Stimulated activated CD4-positive, alpha-beta T cell treated with anti-CD3 and anti-CD28 coated beads, Interleukin-2, amount 100 ng/mL, for 48 hours (primary cell): ENCODE measurements at places on chromosomes 6 and 20.

- no peak for DNase-seq
These were observed 9.1 kb downstream of the CHRNA4 start for GRCh38 chr20:63351811-63352591.

DNA sequence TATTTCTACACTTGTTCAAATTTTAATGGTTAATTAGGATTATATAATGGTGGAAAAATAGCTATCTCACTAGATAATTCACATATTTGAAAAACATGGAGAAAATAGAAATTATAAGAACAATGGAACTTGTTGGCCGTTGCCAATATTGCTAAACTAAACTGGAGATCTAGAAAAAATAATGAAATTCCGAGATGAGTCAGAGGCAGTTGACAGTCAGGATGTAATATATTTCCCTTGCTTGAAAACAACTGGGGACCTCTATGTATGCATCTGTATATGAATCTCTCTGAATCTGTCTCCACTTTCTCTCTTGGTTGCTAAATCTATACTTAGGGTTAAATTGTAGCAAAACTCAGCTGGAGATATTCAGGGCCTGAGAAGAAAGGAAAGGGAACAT, 1108.2 kb upstream of the GJE1 start:
- DNase-seq: no peak

DNA sequence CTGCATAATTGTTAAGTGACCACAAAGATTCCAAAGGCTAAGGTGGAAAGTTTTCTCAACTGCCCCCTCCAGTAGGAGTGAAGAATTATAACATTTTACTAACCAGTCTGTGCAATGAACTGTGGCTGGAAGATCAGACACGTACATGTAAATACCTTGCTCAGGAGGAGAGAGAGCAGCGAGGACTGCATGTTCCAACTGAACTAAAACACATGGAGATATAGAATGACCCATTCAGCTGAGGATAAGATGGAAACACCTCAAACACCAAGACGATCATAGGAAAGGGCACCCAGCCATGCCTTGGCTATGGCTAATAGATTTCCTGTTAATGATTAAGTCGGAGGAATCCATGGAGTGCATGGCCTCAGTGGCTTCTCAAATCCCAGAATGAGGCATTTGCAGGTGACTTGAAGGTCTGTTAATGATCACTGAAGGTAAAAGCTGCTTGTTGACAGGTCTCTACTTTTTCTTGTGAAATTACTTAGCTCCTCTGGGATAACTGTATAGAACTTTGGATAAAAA, 875.6 kb downstream of the TFAP2A start:
- no peak for DNase-seq

- DNase-seq: no peak
These were observed 20.7 kb downstream of the TFEB start for GRCh38 chr6:41714556-41715273.

DNA sequence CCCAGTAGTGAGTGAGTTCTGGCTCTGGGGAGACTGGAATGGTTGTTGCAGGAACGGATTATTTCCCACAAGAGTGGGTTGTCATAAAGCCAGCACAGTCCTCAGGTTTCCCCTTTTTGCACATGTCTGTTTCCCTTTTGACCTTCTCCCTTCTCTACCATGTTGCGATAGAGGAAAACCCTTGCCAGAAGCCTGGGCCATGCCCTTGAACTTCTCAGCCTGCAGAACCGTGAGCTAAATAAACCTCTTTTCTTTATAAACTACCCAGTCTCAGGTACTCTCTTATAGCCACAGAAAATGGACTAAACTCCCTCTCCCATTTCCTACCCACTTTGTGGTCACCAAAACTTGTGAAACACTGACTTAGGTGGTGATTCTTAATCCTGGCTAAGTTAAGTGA, 7.2 kb upstream of the PPP1R16B start:
- DNase-seq: no peak

GRCh38 chr6:86203044-86203443, 560.4 kb upstream of the SYNCRIP start:
- no peak for DNase-seq

- DNase-seq: no peak
These were observed 673 bp downstream of the MARCKS start for GRCh38 chr6:113857556-113858479.

GRCh38 chr20:9388160-9388812, 126.1 kb upstream of the LAMP5 start:
- no peak for DNase-seq

DNA sequence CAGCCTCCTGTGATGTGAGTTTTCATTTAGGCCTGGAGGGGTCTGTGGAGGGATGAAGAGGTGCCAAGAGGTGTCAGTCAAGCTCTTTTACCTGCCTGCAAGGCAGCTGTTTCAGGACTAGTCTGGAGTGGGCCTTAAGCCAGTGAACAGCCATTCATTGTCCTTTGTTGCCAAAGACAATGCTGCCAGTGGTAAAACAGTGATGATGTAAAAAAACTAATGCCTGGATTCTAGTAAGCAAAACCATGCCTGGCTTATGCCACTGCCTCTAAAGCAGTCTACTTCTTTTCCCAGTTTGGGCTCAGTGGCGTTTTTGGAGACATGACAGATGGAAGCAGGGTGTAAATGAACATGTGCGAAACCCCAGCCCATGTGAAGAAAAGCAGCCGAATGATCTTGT, 93.5 kb upstream of the KCNK16 start:
- DNase-seq: no peak

GRCh38 chr6:10146715-10147451, 268.0 kb downstream of the TFAP2A start:
- DNase-seq: no peak

DNA sequence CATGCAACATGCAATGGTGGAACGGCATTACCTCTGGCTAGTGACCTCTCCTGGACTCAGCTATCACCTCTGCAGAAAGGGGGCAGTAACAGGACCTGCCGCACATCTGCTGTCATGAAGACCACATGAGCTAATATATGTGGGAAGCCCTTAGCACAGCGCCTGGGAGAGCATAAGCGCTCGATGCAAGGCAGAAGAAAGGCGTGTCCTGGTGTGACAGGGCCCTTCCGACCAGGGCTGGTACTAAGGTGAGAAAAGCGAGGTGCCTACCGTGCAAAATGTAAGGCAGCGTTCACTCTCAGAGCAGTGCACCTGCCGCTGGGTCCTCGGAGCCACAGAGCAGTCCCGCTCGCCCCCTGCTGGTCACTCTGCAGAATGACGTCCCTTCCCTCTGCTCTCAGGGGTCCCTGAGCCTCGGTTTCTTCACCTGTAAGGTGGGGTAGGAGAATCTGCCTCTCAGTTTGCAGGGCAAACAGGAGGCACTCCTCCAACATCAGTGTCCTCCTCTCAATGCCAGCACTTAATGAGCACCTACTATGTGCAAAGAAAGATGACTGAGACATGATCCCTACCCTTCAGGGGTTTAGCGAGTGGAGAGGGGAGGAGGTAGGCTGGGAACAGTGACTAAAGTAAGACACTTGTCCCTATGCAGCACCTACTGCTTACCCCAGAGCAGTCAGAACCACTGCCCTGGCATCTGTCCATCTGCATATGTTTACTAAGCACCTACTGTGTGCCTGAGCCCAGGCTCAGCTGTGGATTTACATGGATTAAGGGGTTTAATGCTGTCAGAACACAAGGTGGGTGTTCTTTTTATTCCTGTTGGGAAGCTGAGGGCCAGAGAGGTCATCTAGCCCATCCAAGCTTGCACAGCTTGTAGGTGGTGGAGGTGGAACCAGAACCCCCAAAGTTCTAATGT, 41.1 kb upstream of the PTGIS start:
- peak; percentile 80 for DNase-seq

GRCh38 chr6:134443009-134443408, 125.1 kb upstream of the SGK1 start:
- no peak for DNase-seq

DNA sequence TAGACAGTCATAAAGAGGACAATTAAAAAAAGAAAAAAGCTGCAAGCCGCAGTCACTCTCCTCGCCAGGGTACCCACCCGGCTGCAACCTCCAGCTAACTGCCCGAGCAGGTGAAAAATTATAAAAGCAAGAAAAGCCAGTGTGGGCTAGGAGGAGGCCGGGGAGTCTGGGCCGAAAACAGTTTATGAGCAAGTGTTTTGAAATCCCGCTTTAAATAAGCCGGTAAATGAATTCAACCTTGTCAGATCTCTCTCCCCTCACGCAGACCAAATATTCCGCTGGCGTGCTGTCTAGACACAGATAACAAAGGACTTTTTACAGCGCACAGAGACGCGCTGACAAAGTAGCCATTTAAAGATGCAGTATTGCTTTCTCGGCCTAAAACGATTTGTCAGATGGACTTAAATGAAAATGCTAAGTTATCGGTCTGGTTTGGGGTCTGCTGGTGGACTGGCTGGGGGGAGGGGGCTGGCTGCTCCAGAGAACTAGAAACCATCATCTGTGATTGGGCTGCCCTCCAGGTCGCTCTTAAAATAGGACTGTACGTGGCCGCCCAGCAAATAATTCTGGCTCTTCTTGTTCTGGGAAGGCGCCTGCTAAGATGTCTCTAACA, 24.6 kb downstream of the PMEPA1 start:
- DNase-seq: no peak

DNA sequence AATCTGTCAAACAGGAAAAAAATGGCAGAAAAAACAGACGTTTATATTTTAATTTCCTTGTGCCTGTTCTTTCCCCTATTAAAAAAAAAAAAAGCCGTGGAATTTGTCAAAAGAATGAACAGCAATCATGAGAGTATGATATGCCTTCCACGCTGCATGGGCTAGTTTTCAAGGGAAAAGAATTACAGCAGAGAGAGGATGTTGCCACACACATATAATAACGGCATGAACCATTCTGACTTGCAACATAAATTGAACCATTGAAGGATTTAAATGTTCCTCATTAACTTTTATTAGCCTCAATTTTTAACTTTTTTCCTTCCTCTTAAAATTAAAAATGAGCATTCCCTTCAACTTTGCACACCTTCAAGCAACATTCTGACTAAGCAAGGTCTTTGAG, 301.8 kb downstream of the FOXC1 start:
- DNase-seq: no peak

DNA sequence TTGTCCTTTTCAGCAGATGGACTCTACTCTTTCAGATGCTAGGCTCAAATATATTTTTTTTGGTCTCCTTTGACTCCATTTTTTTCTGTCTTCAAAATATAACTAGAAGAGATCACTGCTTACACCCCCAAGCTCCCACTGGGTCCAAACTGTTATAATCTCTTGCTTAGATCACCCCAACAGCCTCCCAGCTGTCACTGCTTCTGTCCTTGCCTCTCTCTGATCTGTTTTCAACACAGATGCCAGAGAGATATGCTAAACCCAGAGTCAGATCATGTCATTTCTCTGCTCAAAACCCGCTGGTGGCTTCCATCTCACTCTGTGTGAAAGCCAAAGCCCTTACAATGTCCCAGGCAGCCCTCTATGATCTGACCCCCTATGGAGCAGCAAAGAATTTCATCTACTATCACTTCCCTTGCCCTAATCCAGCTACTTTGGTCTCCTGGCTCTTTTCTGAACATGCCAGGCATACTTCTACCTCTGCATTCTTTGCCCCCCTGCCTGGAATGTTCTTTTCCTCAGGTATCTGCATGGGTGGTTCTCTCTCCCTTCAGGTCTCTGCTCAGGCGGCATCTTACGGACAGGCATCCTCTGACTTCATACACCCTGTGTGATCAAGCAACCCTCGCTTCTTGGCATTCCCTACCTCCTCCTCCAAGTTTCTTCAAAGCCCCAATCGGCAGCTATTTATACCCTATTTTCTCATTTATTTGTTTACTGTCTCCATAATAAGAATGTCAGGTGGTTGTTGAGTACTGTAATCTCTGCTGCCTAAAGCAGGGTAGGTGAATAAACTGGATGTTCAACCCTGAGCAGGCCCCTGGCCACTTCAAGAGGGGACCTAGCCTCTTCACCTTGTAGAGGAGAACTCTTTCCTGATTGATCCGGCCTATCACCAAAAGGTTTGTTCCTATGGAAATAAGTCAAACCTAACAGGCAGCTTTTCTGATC, 43.6 kb upstream of the SLC4A11 start:
- DNase-seq: no peak

GRCh38 chr20:11718474-11719094, 199.1 kb upstream of the BTBD3 start:
- DNase-seq: no peak

- no peak for DNase-seq
These were observed 8.0 kb downstream of the INSM1 start for GRCh38 chr20:20375862-20376261.

GRCh38 chr6:26163427-26164119, 76.3 kb downstream of the HFE start:
- DNase-seq: no peak

DNA sequence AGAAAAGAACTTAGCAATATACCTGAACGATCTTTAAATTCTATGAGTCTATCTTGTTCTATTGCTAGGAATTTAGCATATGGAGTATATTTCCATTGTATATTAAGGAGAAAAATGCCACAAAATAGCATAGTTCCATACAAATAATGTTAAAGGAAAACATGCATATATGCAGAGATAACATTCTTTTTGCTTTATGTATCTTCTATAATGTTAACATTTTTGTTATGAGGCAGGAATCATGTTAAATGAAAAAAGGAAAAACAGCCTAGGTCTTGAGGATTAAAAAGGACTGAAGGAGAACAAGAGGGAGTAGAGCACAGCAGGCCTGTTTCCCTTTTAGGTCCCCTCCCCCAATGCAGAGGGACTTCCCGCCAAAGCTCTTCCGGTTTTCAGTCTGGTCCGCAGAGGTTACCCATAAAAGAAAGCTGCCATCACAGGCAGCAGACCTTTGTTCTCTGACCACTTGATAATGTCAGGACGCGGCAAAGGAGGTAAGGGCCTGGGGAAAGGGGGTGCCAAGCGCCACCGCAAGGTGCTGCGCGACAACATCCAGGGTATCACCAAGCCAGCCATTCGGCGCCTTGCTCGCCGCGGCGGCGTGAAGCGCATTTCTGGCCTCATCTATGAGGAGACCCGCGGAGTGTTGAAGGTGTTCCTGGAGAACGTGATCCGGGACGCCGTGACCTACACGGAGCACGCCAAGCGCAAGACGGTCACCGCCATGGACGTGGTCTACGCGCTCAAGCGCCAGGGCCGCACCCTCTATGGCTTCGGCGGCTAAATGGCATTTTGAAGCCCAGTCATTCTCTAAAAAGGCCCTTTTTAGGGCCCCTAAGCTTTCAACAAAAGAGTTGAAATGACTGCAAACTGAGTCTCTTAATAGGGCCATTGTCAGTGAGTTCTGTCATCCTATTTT, 108.4 kb upstream of the PRSS16 start:
- peak; percentile 60 for DNase-seq

DNA sequence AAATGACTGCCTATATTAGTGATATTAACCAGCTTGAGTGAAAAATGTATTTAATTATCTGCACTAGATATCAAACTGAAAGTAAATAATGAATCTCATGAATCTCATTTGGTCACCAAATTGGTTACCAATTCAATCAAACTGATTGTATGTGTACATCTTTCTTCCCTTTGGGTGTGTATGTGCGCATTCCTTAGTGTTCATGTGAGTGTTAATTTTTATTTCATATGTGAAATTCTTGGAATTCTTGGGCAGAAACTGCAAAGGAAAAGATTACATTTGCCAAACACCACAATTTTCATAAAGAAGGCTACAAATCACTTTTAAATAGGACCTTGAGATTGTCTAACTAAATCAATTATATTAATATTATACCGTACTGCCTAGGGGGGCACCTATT, 648.4 kb upstream of the MARCKS start:
- no peak for DNase-seq

- no peak for DNase-seq
These were observed 164.7 kb downstream of the SCP2D1 start for GRCh38 chr20:18978311-18978710.

GRCh38 chr6:127222418-127222817, 44.2 kb upstream of the RNF146 start:
- no peak for DNase-seq

GRCh38 chr6:18246205-18246604, 18.1 kb downstream of the DEK start:
- DNase-seq: no peak
